ENCODE measurements at places on chromosomes 1 and 21. TPM values are rescaled to one million over a fixed set of nuclear protein-coding genes. Genes with fewer than 3 reads are reported as not detected.

- H3K4me1 ChIP-seq: no peaks in the 10 kb centered on the region
- DNase-seq: no peak
- H3K27ac ChIP-seq: no peak overlapping the region
Measured at GRCh38 chr1:244106837-244107493, 55.9 kb downstream of the ZBTB18 start.

SPATA46 gene
- total RNA-seq: not detected

DNA sequence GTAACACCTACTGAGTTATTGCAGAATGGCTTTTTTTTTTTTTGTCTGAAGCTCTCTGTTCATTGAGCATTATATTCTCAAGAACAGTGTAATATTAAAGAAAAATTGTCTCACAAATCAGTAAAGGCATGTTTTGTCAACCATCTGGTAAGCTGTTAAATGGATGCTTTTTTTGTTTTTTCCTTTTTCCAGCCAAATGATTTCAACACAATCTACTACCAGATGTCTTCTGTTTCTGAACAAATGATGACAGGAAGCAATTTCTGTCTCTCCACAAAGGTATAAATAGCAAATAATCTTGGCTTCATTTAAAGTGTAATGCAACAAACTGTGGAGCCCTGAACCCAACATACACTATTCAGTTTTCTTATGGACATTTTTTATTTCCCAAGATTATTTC lies 78.6 kb upstream of the RGS2 start:
- H3K36me3 ChIP-seq: no peaks in the 10 kb centered on the region
- no peak for DNase-seq
- H3K4me1 ChIP-seq: no peaks in the 10 kb centered on the region

DNA sequence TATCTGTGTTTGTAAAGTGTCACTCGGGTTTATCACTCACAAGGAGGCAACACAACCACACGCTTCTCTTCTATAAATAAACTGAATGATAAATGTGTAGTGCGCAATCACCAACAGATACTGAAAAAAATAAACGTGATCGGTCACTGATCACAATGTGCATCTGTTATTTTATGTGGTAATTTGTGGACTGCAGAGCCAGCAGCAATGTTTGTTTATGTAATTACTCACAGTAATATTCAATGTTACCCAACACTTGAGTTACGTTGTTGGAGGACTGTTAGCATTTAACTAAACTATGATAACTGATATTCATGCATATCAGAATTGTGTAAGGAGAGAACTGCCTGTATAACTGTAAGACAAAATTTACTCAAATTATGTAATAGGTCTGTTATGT lies 129.6 kb downstream of the USH2A start:
- no peak overlapping the region for H3K4me3 ChIP-seq
- H3K27me3 ChIP-seq: no peaks in the 10 kb centered on the region
- no peaks in the 10 kb centered on the region for H3K4me1 ChIP-seq
- H3K36me3 ChIP-seq: no peaks in the 10 kb centered on the region
- H3K27ac ChIP-seq: no peak overlapping the region
- DNase-seq: no peak

DNA sequence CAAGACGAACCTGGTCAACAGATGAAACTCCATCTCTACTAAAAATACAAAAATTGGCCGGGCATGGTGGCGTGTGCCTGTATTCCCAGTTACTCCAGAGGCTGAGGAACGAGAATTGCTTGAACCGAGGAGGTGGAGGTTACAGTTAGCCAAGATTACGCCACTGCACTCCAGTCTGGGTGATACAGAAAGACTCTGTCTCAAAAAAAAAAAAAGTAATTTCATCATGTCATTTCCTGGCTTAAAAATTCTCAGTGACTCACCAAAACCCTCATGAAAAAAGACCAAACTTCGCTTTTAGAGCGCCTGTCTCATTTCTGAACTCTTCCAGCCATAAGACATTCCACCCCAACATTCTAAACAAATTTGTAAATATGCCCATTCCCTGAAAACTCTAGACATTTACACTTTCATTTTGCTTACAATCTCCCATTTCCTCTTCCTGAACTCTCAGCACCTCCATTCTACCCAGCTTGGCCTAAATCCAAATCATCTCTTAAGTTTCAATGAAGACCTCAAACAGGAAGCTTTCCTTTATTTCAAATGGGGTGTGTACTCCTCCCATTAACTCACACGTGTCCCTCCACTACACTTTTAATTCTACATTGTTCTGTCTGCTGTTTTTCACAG lies 50.5 kb upstream of the PRRC2C start:
- H3K27me3 ChIP-seq: no peaks in the 10 kb centered on the region
- peak overlapping the region; percentile 87 for H3K27ac ChIP-seq
- peaks cover 4% of the 10 kb centered on the region for H3K4me1 ChIP-seq
- H3K36me3 ChIP-seq: no peaks in the 10 kb centered on the region
- DNase-seq: peak; percentile 90
- H3K4me3 ChIP-seq: peak overlapping the region; percentile 5

DNA sequence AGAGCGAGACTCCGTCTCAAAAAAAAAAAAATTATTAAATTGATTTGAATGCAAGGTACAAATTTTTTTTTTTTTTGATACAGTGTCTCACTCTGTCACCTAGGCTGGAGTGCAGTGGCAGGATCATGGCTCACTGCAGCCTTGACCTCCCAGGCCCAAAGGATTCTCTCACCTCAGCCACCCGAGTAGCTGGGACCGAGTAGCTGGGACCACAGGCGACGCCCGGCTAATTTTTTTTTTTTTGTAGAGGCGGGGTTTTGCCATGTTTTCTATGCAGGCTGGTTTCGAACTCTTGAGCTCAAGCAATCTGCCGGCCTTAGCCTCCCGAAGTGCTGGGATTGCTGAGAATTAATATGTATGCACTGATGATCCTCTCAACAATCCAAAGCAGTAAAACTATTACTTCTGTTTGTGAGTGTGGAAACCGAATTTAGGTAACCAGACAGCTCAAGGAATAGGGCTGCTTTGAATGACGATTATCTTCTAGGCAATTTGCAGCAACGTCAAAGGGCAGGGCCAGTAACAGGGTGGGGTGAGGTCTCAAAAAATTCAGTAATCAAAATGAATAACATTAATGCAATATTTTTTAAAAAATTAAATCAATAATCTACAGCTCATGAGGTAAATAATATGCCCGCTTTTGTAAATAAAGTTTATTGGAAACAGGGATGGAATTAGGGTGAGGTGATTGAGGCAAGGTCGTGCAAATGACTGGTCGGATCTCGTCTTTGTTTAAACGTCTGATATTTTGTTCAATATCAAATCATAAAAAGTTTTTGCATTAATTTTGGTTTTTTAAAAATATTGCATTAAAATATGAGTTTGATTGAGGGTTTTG lies 1.2 kb downstream of the CLSPN start:
- H3K27ac ChIP-seq: peak overlapping the region; percentile 73
- no peak for DNase-seq
- peak overlapping the region; percentile 93 for H3K4me3 ChIP-seq

WDR3 gene
- total RNA-seq: 4.3 TPM

PGLYRP3 gene
- not detected for total RNA-seq

C1orf146 gene
- not detected for total RNA-seq

DNA sequence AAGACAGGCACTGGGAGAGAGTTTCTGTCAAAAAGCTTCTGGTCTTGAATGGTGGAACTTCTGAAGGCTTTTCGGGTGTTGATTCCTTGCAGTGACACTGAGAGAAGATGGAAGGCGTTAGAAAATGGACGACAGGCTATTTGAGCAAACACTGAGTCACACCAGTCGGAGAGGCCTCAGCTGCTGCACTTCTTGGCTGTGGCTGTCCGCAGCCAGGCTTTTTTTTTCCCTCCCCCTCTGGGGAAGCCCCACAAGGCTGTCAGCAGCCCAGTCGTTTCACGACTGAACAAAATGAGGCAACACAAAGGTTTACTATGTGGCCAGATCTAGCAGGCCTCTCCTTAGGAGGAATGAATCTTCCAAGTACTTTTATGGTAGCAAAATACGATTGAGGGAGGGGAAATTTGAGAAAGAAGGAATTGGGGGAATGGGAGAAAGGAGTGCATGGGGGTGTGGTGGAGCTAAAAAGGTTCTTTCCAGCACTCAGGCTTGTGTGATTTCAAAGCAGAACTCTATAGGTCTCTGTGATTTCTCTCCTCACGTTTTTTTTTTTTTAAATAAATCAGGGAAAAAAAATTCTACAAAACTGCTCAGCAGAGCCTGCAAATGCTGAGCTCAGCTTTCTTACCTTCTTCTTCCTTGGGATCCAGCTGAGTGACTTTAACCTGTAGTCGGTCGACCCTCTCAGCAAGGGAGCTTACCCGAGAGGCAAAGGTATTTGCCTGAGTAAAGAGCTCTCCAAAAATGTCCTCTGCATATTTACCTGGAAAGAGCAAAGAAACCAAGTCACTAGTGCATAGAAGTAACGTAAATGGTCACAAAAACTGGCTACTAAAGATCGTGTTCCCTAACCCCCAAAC lies 26.1 kb downstream of the GPR3 start:
- peak; percentile 86 for DNase-seq
- no peak overlapping the region for H3K4me3 ChIP-seq
- peaks cover 38% of the 10 kb centered on the region for H3K36me3 ChIP-seq
- peaks cover 42% of the 10 kb centered on the region for H3K4me1 ChIP-seq
- H3K27me3 ChIP-seq: no peaks in the 10 kb centered on the region

DNA sequence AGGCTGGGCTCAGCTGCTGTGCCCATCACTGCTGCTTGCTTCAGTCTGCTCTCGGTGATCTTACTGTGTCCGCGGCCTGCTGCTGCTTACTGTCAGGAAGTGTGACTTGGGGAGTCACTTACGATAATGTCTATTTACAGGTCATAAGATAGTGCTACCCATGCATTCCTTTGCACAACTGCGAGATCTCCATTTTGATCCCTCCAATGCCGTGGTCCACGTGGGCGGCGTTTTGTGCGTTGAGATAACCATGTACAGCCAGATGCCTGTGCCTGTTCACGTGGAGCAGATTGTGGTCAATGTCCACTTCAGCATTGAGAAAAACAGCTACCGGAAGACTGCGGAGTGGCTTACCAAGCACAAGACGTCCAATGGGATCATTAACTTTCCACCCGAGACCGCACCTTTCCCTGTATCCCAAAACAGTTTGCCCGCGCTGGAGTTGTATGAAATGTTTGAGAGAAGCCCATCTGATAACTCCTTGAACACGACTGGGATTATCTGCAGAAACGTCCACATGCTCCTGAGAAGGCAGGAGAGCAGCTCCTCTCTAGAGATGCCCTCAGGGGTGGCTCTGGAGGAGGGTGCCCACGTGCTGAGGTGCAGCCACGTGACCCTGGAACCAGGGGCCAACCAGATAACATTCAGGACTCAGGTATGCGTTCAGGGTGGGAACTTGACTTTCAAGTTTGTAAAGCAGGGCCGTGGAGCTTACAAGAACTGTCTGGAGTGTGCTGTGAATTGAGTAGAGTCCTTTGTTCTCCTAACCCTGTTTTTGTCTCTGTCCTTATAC lies 24.4 kb upstream of the PWP2 start:
- H3K36me3 ChIP-seq: peaks cover 47% of the 10 kb centered on the region
- H3K27me3 ChIP-seq: no peaks in the 10 kb centered on the region
- no peaks in the 10 kb centered on the region for H3K4me1 ChIP-seq
- DNase-seq: no peak

DNA sequence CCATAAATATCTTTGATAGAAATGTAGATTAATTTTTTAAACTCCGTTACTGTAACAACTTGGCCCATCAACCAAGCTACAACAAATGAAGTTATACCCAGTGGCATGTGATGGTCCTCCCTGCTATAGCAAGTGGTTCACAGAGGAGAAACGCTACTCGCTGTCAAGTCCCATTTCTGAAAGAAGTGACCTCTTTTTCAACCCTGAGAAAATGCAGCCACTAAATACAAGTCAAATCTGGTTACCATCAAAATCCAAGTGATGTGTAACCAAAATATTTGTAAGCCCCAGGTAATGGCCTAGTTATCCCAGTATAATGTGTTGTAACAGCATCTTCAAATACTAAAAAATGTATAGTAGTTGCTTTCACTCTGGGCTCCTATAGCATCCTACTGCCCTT lies 151.8 kb downstream of the MIS18A start:
- H3K27me3 ChIP-seq: no peaks in the 10 kb centered on the region
- H3K27ac ChIP-seq: no peak overlapping the region
- H3K36me3 ChIP-seq: no peaks in the 10 kb centered on the region
- DNase-seq: no peak
- H3K4me1 ChIP-seq: no peaks in the 10 kb centered on the region

GRCh38 chr1:59092126-59092525 lies 204.8 kb upstream of the FGGY start:
- H3K27ac ChIP-seq: no peak overlapping the region
- no peaks in the 10 kb centered on the region for H3K4me1 ChIP-seq
- no peak for DNase-seq
- H3K4me3 ChIP-seq: no peak overlapping the region
- no peaks in the 10 kb centered on the region for H3K36me3 ChIP-seq

IL20 gene
- not detected for total RNA-seq

GRCh38 chr1:209825591-209826434 lies 2.0 kb upstream of the UTP25 start:
- H3K27me3 ChIP-seq: no peaks in the 10 kb centered on the region
- DNase-seq: no peak
- peaks cover 12% of the 10 kb centered on the region for H3K4me1 ChIP-seq
- no peak overlapping the region for H3K27ac ChIP-seq
- no peak overlapping the region for H3K4me3 ChIP-seq

LCE2C gene
- not detected for total RNA-seq

MRPL39 gene
- total RNA-seq: 26.1 TPM

SPRR3 gene
- total RNA-seq: 0.53 TPM

KRTAP12-2 gene
- total RNA-seq: not detected

GRCh38 chr1:246659594-246660140 lies 64.5 kb upstream of the SCCPDH start:
- H3K4me1 ChIP-seq: no peaks in the 10 kb centered on the region
- no peak overlapping the region for H3K4me3 ChIP-seq
- no peak for DNase-seq
- no peaks in the 10 kb centered on the region for H3K27me3 ChIP-seq

DNA sequence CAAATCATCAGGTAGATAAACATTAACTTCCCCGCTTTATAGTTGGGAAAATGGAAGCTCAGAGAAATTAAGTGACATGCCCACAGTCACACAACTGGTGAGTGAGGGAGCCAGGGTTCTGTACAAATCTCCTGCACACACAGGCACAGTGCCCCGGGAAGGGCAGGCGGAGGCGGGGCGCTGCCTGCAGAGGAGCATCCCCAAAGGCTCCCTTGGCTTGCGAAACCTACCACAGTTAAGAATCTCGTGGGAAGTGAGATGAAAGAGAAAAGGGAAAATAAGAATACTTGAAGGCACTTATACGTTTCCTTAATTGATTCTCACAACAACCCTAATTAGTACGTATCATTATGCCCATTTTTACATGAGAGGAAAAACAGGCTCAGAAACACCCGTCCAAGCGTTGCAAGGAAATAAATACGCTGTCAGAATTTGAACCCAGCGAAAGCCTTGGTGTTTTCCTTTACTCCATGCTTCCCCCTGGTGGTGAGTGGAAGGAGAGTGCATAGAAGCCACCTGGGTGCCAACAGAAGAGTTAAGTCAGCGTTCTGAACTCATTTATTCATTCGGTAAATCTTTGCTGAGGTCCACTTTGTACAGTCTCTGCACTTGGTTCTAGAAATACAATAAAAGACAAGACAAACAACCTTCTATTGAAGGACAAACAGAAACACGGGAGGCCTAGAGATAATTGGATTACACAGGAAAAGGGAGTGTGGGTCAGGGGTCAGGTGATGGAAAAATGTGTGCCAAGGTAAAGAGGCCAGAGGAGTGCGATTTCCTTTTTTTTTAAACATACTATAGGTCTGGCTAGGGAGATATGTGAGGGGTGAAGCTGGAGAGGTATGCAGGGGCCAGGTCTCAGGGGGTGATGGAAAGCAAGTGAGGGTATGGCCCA lies 28.4 kb downstream of the ACP6 start:
- H3K36me3 ChIP-seq: peaks cover 13% of the 10 kb centered on the region
- no peak overlapping the region for H3K27ac ChIP-seq
- H3K4me1 ChIP-seq: no peaks in the 10 kb centered on the region
- H3K27me3 ChIP-seq: no peaks in the 10 kb centered on the region
- peak overlapping the region; percentile 1 for H3K4me3 ChIP-seq
